Left kidney (tissue), 8 donors: ENCODE measurements at places on chromosomes 16 and 17. TPM values are rescaled to one million over a fixed set of nuclear protein-coding genes. Genes with fewer than 3 reads are reported as not detected.

Gene CMTR2
- 74.4 TPM for polyA plus RNA-seq

Gene CACNG5
- 3.2 TPM for polyA plus RNA-seq

Gene SLC6A4
- 0.62 TPM for polyA plus RNA-seq

DNA sequence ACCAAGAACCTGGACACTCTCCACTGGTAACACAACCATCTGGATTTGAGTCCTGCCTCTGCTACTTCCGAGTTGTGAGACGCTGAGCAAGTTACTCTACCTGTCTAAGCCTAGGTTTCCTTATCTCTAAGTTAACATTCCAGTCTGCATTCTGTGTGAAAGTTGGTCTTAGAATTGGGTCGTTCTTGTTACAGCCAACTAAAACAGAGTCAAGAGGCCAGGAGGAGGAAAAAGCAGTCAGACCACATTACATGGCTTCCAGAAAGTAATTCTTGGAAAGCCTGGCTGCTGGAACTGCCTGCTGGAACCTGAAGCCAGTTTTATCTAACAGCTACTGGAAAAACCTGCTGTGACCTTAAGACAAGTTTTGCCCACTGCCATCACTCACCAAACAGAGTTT, 38.4 kb upstream of the XYLT1 start:
- DNase-seq = no peak

- DNase-seq = peak; percentile 37
These were observed 782 bp downstream of the FAM83G start for GRCh38 chr17:19003543-19004420.
